ENCODE measurements at places on chromosomes 11 and 22.

- no peak for DNase-seq
Observed at GRCh38 chr11:114426280-114426679, 13.0 kb upstream of the REXO2 start.

GRCh38 chr11:116618461-116618860 is 154.3 kb downstream of the BUD13 start:
- no peak for DNase-seq

GRCh38 chr11:119254239-119254638 is 48.1 kb downstream of the CBL start:
- peak; percentile 63 for DNase-seq

DNA sequence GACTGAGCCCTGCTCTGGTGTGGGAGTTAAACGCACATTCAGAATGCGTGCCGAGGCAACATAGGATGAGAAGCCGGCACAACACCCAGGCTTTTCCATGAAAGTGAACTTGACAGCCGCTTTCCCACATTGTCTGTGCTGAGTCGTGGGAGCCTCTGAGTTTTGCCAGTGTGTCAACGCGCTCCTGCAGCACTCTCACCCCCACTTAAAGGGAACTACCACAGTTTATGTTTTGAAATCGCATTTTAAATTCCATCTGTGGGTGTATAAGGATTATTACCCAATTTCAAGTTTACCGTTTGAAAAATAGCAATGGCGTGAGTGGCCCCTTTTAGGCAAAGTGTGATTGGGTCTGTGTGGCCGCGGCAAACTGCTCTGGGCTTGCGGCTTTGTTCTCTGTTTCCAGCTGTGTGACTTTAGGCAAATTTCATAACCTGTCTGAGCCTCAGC is 81.5 kb downstream of the FBLN1 start:
- no peak for DNase-seq

DNA sequence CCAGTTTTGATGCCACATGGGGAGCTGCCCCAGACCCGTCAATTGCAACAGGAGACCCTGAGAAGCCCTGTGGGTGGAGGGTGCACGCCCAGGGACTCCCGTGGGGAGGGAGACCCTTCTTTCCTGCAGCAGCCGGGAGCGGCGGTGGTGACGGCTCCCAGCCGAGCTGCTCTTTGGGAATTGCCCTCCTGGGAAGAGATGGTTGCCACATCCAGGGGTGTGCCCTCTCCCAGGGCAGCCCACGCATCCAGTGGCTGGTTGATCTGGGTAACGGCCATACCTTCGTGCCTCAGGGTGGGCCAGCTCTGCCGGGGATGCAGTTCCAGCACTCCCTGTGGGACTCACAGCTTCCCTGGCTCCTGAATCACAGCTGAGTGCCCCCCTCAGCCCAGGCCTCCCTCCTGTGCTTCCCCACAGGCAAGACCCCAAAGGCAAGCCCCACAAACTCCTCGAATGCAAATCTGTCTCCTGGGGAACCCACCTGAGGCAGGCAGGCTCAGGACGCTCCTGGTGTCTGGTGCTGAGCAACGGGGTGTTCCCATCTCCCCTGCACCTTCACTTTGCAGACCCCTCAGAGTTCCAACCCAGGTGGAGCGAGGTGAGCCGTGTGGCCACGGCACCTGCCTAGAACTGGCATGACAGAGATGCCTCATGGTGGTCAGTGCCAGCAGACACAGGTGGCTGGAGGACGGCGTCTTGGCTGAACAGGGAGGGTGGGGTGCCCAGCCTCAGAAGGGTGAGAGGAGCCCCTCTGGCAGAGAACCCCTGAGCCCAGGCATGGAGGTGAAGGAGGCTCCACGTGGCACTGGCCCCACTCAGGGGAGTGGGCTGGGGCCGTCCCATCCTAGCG is 1027.4 kb downstream of the BRD1 start:
- no peak for DNase-seq

GRCh38 chr11:113470233-113470632 is 5.0 kb downstream of the DRD2 start:
- no peak for DNase-seq

DNA sequence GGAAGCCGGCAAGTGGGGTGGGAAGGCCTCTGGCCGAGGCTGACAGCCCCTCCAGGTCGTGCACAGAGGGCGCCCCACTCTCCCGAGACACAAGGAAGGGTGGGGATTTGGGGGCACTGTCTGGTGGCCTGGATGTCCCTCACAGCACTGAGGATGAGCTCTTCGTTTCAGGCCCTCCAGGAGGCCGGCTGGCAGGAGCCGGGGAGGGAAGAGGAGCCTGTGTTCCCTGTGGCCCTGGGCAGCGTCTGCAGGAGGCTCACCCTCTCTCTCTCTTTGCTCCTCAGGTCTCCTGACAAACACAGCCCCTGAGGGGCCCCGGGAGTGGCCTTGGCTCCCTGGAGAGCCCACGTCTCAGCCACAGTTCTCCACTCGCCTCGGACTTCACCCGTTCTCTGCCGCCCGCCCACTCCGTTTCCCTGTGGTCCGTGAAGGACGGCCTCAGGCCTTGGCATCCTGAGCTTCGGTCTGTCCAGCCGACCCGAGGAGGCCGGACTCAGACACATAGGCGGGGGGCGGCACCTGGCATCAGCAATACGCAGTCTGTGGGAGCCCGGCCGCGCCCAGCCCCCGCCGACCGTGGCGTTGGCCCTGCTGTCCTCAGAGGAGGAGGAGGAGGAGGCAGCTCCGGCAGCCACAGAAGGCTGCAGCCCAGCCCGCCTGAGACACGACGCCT is 1078.0 kb downstream of the BRD1 start:
- DNase-seq = no peak

- peak; percentile 47 for DNase-seq
Observed at GRCh38 chr22:31488988-31489617, 539 bp downstream of the EIF4ENIF1 start.

DNA sequence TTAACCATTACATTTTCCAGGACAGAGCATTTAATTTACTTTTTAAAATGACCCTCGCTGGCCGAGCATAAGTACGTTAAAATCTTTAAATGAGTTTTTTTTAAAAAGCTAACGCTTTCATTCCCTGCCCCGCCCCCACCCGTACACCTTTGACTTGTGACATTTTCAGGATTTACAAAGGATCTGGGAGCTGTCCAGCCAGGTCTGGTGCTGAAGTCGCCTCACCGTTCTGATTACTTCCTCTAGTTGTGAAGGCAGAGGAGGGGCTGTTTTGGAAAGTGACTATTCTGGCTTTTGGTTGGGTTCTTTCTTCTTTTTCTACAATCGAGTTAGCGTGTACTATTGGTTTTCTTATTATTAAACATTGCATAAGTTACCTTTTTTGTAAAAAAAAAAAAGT is 2.9 kb downstream of the C11orf87 start:
- no peak for DNase-seq

DNA sequence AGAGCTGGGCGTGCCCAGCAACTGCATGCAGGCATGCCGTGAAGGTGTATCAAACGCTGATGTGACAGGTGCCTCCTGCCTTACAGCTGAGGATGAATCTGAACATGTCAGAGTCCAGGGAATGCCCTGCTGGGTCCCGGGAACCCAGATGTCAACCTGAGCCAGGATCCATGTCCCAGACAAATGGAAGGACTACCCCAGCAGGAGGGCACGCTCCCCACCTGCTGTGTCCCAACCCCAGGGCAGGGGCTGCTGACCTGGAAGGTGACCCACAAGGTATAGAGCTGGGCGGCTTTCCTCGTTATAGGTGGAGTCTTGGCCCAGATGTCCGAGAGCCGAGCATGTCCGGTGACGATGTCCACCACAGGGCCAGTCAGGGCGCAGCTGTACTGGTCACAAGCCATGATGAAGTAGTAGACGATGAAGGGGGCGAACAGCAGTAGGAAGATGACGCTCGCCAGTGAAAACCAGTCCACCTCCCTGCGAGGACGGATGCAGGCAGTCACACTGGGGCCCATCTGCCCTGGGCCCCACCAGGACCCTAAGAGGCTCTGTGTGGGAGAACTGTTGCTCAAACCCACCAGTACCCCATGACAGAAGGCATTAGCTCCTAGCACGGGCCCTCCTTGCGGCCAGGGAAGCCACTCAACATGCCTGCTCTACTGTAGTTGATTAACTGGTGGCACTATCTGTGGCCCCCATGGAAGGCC is 4.3 kb downstream of the DHCR7 start:
- DNase-seq = no peak

- peak; percentile 73 for DNase-seq
Observed at GRCh38 chr22:20571531-20572007, 64.2 kb downstream of the MED15 start.

GRCh38 chr11:104340590-104340989 is 176.6 kb upstream of the PDGFD start:
- DNase-seq = no peak

DNA sequence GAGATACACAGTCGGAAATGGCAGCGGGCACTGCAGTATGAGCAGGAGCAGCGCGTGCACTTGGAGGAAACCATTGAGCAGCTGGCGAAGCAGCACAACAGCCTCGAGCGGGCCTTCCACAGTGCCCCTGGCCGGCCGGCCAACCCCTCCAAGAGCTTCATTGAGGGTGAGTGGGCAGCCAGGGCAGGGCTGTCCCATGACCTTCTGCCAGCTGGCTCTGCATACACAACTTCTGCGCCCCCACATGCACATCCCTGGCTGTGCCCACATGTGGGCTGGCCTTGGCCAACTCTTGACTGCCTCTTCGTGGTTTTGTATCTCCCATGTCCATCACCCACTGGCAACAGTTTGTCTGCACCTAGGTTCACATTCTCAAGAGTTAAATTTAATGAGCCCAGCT is 81.1 kb downstream of the MORC2 start:
- DNase-seq = no peak

GRCh38 chr11:92322225-92322624 is 97.6 kb downstream of the FAT3 start:
- DNase-seq = no peak

GRCh38 chr11:122852074-122852795 is 13.9 kb downstream of the CRTAM start:
- peak; percentile 37 for DNase-seq

DNA sequence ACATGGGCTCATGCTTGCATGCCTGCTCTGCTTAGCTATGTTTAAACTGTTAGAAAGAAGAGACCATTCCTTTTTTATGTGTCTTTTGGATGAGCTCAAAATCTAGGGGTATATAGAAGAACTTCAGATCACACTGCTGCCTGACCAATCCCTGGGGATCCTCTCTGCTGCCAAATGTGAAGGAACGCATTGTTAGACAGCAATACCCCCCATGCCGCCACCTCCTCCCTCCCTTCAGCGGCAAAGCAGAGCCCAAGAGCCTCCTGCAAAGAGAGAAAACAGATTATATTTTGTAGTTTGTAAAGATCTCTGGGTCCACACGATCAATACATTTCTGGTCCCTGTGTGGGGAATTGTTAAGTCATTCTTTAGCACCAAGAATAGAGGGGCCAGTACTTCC is 677.6 kb downstream of the NTM start:
- no peak for DNase-seq

DNA sequence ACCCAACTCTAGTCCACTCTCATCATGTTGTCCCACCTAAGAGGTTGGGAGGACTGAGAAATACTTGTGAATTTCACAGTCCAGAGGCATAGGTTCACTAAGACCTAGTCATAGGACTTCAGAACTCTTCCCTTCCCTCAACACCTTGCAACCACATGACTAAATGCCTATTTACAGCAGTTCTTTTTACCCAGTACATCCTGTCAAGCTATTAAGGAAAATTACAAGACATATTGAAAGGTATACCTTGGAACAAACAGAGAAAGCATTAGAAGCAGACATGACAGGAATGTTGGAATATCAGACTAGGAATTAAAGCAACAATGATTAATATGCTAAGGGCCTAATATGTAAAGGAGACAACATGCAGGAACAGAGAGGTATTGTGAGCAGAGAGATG is 563.8 kb upstream of the LRRC4C start:
- no peak for DNase-seq

GRCh38 chr22:43511276-43511910 is 99.6 kb downstream of the MPPED1 start:
- DNase-seq = no peak

DNA sequence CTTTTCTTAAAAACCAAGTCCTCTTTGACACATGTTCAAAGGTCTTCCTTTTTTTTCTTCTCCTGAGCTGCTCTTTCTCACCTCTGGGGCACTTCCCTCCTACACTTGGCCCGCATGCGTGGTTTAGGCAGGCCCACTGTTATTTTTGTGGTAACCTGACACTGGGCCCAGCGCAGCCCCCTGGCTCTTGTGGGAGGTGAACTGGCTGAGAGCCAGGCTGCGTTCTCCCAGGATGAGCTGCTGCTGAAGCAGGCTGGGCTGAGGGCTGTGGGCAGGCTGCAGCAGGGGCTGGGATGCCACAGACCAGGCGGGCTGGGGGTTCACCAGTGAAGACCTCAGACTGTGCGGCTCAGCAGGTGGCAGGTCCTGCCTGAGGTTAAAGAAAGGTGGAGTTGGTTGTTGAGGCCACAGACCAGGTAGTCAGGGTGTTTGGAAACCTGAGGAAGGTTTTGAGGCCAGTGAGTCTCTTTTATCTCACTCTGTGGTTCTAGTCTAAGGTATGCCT is 72.4 kb downstream of the TEAD1 start:
- DNase-seq = no peak

DNA sequence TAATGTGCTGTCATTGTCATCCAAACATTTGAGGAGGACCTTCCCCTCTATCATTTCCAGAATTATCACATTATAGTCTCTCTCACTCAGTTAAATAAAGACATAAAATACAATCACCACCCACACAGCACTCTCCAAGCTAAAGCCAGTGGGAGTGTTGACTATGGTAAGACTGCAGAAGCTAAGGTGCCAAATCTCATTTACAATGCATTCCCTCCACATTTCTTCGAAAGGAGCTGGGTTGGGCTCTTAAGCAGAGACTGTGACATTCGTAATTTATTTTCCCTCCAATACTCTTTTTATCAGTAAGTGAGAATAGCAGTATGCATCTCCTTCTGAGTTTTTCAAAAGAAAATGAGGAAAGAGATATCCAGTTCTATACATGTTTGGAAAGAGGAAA is 74.2 kb downstream of the NOX4 start:
- no peak for DNase-seq

- DNase-seq = no peak
Observed at GRCh38 chr11:4054643-4055042, 40.0 kb upstream of the RRM1 start.

DNA sequence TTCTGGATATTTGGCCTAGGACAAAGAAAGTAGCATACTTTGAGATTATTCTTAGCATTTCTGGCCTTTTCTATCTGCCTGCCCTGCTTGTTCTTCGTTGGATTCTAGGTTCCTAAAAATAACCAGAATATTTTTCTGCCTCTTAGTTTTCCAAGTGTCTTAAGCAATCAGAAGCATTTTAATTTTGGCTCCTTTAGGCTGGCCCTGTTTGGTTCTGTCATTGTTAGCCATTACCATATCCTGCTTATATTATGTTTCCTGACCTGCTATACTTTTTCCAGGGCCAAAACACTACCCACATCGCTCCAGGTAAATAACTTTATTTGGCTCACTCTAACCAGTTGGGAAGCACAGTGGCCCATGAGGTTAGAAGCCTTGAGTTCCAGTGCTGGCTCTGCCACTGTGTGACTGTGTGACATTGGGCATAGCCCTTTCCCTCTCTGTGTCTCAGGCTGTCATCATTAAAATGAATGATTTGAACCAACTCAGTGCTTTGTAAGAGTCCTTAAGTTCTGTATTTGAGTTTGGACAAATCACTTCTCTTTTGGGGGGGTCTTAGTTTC is 91.1 kb downstream of the STIM1 start:
- DNase-seq = no peak

- DNase-seq = no peak
Observed at GRCh38 chr22:21971858-21972275, 10.7 kb downstream of the TOP3B start.
